Prostate gland (tissue), 2 donors: ENCODE measurements at places on chromosomes 3 and 15.

DNA sequence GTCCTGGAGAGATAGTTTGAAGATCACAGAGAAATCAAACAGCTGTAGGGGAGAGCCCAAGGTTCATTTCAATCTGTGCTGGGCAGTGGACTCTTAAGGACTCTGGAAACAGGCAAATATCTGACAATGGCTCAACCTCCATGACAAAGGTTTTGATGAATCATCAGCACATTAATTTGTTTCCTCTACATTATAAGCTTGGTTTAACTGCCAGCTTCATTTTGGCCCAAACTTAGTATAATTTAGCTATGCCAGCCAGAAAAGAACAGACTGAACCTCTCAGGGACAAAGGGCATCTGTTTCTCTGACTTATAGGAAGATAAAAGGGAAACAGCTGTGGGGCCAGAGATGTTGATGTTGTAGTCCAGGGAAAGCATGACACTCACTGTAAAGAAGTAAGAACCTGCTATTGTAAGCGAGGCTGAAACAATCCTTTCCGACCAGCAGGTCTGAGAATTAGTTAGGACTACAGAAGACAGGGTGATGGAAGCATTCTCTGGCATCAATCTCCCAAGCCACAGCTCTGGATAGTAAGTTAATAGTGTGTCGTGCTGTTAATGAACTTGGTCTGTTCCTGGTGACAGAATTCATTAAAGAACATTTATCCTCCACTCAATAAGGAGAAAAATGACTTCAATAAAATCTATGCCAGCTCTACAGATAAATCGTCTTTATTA lies 110.1 kb downstream of the KCNMB2 start:
- no peak for DNase-seq

DNA sequence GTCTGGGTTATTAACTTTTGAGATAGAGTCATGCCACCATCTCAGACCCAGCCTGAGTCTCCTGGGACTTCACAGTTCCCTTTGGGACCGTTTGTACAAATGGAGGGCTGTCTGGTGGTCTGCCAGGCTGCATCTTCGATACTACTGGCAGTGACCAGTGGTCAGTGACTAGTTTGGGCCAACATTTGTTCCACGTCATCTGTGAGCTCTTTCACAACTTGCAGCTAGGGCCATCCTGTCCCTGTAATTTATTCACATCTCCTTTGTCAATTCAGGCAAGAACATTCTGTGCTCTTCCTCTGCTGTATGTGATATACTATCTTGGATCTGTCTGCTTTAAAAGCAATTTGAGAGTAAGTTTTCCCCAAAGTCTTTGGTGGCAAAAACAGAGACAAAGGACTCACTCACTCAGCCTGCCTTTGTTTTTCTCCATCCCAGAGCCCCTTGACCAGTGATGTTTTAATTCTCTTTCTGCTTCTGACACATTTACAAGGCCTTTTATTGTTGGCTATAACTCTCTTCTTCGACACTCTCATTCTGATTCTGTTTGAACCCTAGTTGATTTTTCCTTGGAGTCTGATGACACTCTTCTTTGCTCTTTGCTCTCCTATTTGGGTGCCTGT lies 353.4 kb downstream of the EPHB1 start:
- peak; percentile 31 for DNase-seq

DNA sequence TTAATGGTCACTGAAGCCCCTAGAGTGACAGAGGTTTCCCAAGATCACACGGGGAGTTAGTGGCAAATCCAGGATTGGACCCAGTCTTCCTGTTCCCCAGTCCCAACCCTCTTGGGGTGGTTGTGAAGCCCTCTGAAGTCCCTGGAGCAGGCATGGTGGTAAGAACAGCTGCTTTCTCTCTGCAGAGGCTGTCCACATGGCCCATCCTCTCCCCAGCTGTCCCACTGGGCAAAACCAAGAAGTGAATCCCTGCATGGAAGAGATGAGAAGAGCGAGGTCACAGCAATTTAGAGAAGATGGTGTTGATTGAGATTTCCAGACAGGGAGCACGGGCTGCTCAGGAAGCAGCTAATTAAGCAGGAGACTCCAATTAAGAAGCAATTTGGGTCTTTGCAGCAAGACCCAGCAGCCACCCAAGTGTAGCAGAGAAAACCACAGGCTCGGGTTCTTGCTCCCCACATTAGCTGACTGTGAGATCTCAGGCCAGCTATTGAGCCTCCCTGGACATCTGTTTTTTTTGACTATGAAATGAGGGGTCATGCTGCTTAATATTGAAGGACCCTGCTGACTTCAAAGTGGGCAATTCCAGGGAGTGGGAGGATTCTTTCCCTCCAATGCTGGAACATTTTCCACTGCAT lies 14.8 kb upstream of the HDAC11 start:
- DNase-seq = no peak

DNA sequence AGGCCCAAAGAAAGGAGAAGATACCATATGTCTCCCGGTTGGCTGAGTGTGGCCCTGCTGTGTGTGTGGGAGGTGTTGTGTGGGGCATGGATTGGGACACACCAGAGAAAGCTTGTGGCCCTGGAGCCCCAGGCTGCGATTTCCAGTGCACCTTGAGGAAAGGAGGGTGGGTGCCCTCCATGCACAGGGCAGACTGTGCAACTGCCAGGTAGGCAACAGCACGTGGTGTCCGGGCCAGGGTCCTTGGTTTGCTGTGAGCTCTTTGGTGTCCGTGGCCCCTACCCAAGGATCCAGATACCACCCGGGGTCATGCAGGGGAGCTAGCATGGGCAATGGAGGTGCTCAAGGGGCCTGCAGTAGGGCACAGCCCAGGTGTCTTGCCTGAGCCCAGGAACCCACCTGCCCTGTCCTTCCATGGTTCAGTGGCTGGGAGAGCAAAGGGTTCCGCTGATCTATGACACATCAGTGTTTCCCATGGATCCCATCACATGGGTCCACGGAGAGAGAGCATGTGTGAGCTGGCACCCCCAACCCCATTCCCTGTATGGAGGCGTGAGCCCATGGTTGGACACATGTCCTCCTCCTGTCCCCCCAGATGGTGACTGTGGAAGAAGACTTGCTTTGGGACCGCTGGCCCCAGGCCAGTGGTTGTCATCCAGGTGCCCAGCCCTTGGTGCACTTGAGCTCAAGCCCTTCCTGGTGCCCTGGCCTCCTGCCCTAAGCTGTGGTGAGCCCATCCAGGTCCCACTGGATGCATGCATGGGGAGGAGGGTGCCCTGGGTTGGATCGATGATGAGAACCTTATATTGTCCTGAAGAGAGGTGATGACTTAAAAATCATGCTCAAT lies 223.4 kb downstream of the SNRPN start:
- DNase-seq = peak; percentile 3

DNA sequence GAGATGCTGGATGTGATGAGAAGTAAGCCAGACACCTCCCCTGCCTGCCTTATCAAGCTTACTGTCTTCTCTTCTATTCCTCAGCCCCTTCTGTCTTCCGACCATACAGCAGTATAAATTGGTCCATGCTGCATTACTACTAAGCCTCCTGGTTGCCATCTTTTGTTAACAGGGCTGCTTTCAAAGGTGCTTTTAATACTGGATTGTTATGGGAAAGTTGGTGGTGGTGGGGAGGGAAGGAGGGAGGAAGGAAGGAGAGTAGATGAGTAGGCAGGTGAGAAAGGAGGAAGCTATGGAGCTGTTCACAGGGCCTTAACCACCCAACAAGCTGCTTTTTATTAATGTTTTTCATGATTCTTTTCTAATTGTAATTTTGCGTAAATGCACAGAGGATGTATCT lies 114.9 kb downstream of the SLC25A26 start:
- DNase-seq = no peak

DNA sequence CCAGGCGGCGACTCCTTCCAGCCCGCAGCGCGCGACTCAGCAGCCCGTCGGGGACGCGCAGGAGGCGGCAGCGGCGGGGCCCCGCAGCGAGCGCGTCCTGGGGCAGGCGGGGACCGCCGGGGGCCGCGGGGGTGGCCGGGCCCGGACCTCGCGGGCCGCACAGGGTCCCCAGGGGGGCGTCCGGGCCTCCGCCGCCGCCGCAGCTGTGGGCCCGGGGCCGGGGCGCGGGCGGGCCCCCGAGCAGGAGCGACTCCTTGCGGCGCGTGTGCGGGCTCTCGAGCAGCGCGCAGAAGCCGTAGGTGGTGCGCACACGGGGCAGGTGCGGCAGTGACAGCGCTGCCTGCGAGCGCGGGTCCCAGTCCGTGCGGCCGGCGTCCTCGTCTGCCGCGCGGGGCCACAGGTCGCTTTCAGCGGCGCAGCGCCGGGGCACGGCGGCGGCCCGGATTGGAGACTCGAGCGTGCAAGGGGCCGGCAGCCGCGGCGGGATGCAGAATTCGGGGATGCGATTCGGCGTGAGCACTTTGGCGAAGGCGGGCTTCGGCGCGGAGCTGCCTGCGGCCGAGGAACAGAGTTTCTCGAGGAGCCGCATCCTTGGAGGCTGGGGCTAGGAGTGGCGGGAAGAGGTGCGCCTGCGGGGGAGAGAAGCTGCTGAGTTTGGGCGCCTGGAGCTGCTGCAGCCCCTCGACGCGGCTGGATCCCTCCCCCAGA lies 535 bp downstream of the C2CD4B start:
- DNase-seq = no peak

GRCh38 chr3:150090006-150090405 lies 119.3 kb upstream of the PFN2 start:
- no peak for DNase-seq

DNA sequence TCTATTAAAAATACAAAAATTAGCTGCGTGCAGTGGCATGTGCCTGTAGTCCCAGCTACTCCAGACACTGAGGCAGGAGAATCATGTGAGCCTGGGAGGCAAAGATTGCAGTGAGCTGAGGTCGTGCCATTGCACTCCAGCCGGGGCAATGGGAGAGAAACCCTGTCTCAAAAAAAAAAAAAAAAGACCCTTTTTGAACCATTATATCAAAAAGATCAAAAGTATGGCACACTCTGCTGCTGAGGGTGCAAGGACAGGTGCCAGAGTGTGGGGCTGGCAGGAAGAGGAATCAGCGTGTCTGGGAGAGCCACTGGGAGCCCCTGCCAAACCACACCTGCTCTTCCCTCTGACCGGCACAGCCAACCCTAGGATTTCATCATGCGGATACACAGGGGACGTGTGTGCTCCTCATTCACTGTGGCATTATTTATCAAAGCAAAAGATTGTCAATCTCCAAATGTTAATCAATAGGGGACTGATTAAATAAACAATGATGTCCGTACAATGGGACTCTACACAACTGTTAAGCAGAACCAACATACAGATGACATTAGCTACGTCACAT lies 147.3 kb upstream of the TLE3 start:
- no peak for DNase-seq

DNA sequence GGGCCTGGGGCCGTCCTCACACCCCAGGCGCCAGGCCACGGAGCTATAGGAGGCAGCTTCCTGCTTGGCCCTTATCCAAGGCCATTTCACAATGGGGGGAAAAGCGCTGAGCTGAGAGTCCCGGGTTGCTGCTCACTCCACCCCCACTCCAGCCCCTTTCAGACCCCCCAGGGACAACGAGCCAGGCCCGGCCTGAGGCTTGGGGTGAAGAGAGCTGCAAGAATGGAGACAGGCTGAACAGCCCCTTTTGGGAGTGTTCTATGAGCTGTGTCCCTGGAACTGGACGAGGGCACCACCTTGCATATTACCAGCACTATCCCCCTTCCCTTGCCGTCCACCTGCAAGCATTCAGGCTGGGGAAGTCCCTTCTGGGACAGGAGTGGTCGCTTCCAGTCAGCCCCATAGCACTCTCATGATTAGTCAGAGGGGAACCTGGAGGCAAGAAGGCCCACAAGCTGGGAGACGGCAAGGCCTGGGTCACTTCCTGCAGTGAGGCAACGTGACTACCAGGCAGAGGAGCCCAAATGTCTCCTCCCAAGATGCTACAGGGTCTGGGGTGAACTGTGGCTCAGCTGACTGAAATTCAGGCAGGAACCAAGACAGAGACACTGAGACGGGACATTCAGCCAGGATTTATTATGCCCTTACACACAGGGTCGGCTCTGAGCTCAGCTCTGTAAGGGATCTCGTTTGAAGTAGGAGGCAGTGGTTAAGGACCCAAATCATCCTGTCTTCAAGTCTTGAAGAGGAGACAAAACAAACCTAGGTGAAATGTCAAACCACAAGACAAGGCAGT lies 8.6 kb upstream of the SRP14 start:
- no peak for DNase-seq
